Thyroid gland (tissue), 4 donors: ENCODE measurements at places on chromosomes 1 and 21. TPM values are rescaled to one million over a fixed set of nuclear protein-coding genes. Genes with fewer than 3 reads are reported as not detected.

GRCh38 chr1:46274225-46275029 is 26.9 kb downstream of the RAD54L start:
- H3K4me1 ChIP-seq: no peaks in the 10 kb centered on the region
- DNase-seq: no peak
- no peak overlapping the region for H3K27ac ChIP-seq

- no peaks in the 10 kb centered on the region for H3K27me3 ChIP-seq
- H3K4me3 ChIP-seq: no peak overlapping the region
- no peaks in the 10 kb centered on the region for H3K36me3 ChIP-seq
- DNase-seq: peak; percentile 85
- H3K27ac ChIP-seq: peak overlapping the region; percentile 77
Measured at GRCh38 chr1:156490401-156491032, 10.1 kb downstream of the MEF2D start.

DNA sequence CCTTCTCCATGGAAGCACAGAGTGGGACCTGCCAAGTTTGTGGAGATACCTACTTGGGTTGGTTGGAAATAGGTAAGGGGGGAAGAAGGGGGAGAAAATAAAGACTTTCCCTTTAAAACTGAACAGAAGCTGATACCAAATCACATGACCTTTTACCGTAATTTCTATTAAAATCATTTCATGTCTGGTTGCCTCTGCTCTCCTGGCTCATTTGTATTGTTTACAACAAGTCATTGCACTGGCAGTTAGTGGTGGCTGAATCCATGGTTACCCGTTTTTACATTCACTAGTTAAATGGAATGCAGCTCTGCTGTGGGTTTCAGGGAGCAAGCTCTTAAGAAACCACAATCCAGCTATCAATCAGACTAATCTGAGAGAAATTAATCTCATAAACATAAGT is 353.7 kb upstream of the ESRRG start:
- peak overlapping the region; percentile 23 for H3K4me3 ChIP-seq
- H3K36me3 ChIP-seq: no peaks in the 10 kb centered on the region
- H3K27ac ChIP-seq: peak overlapping the region; percentile 61
- no peaks in the 10 kb centered on the region for H3K27me3 ChIP-seq
- peaks cover 20% of the 10 kb centered on the region for H3K4me1 ChIP-seq

DNA sequence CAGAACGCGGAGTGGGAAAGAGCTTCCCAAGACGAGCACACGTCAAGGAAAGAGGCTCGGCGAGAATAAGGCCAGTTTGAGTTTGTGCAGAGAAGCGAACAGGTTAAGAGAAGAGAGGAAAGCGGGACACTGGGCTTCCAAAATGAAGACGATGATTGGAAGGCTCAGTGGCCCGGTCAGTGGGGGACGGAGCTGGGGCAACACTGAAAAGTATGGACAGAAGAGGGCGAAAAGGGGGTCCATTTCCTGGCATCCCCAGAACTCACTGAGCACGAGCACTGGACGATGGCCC is 258 bp downstream of the CCT3 start:
- H3K27ac ChIP-seq: peak overlapping the region; percentile 77
- H3K36me3 ChIP-seq: peaks cover 20% of the 10 kb centered on the region
- no peak for DNase-seq
- no peaks in the 10 kb centered on the region for H3K27me3 ChIP-seq
- H3K4me1 ChIP-seq: peaks cover 10% of the 10 kb centered on the region

- no peaks in the 10 kb centered on the region for H3K36me3 ChIP-seq
- peaks cover 17% of the 10 kb centered on the region for H3K4me1 ChIP-seq
- H3K4me3 ChIP-seq: no peak within 1 kb of the TSS
- peak; percentile 33 for DNase-seq
- H3K27me3 ChIP-seq: no peaks in the 10 kb centered on the region
Measured at GRCh38 chr1:209583408-209583807, at the start of gene CAMK1G. Gene CAMK1G (plus strand): TSS chr1:209583714. CDS start chr1:209594984, 11,270 bp downstream.

- H3K4me1 ChIP-seq: no peaks in the 10 kb centered on the region
- H3K27me3 ChIP-seq: no peaks in the 10 kb centered on the region
- H3K36me3 ChIP-seq: no peaks in the 10 kb centered on the region
- DNase-seq: no peak
- H3K27ac ChIP-seq: no peak overlapping the region
Measured at GRCh38 chr1:36740446-36740845, 257.7 kb upstream of the CSF3R start.

GRCh38 chr1:58570094-58570493 is 7.0 kb downstream of the TACSTD2 start:
- no peaks in the 10 kb centered on the region for H3K36me3 ChIP-seq
- no peaks in the 10 kb centered on the region for H3K27me3 ChIP-seq
- DNase-seq: no peak
- no peak overlapping the region for H3K4me3 ChIP-seq
- peaks cover 20% of the 10 kb centered on the region for H3K4me1 ChIP-seq
- no peak overlapping the region for H3K27ac ChIP-seq

- peak overlapping the region; percentile 88 for H3K27ac ChIP-seq
- peak; percentile 94 for DNase-seq
- no peaks in the 10 kb centered on the region for H3K36me3 ChIP-seq
Measured at GRCh38 chr1:2133039-2133878, 61.3 kb downstream of the FAAP20 start.

DNA sequence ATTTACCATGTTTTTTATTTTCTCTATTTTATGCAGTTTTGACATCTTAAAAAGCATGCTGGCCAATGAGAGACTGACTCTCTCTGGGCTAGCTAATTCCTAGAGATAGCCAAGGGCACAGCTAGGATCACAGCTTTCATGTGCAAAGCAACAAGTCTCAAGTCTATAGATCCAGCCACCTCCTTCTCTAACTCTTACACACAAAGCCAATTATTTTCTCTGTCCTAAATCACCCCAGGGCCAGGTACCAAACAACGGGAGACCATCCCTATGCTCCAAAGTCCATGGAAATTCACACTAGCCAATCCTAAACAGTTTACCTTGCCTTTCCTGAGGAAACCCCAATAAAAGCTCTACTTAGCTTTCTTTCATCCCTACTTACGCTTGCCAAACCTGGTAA is 38.0 kb downstream of the ARHGAP29 start:
- H3K27me3 ChIP-seq: no peaks in the 10 kb centered on the region
- H3K36me3 ChIP-seq: peaks cover 24% of the 10 kb centered on the region
- H3K4me3 ChIP-seq: no peak overlapping the region
- no peak for DNase-seq

DNA sequence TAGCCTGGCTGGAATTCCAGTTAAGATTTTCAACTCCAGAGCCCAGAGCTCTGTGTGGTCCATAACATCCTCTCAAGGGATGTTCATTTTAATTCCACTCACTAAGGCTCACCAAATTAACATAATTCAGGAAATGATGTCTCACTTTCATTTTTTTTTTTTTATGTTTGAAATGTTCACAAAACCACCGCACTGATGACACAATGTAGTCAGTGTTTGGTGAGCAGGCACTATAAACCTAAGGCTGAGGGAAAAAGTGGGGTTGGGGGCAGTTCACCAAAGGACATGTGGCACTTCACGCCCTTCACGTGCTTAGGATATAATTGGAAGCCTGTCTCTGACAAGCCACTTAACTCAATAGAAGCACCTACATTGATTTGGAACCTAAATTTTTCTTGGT is 177.3 kb upstream of the CAMK1G start:
- H3K4me3 ChIP-seq: no peak overlapping the region
- no peak for DNase-seq
- H3K36me3 ChIP-seq: no peaks in the 10 kb centered on the region
- peaks cover under 1% of the 10 kb centered on the region for H3K4me1 ChIP-seq

DNA sequence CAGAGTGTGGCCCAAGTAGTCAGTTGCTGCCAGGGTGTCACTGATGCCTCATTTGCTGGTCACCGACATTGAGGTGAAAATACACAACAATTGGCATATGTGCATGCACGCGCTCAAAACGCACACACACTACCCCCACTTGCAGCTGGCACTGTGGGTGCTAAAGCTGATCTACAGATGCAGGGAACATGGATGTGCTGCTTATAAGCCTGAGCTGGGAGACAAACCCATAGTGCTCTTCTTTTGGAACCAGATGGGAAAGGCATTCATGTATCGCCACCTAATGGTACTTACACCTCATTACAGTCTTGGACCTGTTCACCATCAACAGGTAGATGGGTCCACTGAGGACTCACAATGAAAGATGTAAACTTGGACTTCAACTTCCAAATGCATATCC is 70.3 kb upstream of the CAMK1G start:
- DNase-seq: no peak
- H3K27me3 ChIP-seq: no peaks in the 10 kb centered on the region
- no peaks in the 10 kb centered on the region for H3K4me1 ChIP-seq
- no peak overlapping the region for H3K27ac ChIP-seq
- H3K4me3 ChIP-seq: no peak overlapping the region
- no peaks in the 10 kb centered on the region for H3K36me3 ChIP-seq

DNA sequence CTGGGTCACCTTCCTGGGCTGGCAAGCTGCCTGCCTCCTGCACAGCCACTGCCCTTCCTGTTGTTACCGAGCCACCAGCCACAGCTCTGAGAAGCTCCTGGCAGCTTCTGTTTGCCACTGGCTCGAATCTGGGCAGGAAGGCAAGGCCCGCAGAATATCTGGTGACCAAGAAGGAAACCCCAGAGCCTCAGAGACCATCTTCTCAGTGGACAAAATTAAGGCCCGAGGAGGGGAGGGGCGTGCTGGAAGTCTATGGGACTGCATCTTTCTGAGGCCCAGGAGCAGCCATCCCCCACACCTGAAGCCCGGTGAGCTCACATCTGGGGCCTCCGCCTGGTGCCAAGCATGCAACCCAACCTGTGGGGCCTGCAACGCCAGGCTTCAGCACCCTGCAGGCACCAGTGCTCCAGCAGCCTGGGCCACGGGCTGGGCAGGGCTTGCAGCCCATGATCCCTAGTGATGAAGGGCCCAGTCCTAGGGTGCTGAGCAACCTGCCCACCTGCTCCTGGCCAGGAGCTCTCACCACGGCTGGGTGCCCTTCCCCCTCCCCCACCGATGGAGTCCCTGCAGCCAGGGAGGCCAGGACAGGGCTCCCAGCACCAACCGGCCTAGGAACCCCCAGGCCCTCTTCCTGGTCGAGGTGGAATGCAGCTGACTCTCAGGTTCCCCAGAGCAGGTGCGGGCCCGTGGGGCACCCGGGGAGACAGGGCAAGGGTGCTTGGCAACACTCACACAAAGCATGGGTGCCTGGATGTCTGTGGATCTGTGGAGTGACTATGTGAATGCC is 879 bp downstream of the CPTP start:
- H3K36me3 ChIP-seq: peaks cover 6% of the 10 kb centered on the region
- peaks cover 36% of the 10 kb centered on the region for H3K4me1 ChIP-seq
- H3K27ac ChIP-seq: peak overlapping the region; percentile 73
- no peaks in the 10 kb centered on the region for H3K27me3 ChIP-seq
- peak overlapping the region; percentile 69 for H3K4me3 ChIP-seq
- peak; percentile 60 for DNase-seq

Gene C1orf50
- total RNA-seq: 4.2 TPM

Gene S100A8
- 35.6 TPM for total RNA-seq

Gene PLEKHG5
- 8.9 TPM for total RNA-seq
